ENCODE measurements at places on chromosomes 4 and X.

DNA sequence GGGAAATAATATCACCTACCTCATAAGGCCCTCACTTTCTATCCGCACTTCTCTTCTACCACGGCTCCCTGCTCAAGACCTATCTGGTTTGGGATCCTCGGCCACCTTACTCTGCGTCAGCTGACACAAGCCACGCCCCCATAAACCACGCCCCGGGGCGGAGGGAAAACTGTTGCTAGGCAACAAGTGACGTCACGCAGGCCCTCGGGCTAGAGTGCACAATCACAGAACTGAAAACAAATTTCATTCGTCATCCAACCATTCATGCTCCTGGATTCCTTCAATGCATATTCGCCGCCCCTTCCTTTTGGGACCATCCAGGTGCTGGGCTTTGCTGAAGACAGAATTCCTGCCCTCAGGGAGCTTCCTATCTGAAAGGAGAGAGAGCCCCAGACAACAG is 66.3 kb downstream of the SMC1A start:
- no peak for DNase-seq

GRCh38 chrX:118726887-118727685 is at the start of gene IL13RA1:
TSS of gene IL13RA1 (plus strand) at chrX:118727606. CDS start at chrX:118727639, 33 bp downstream.
- DNase-seq: peak; percentile 85

- DNase-seq: no peak
Measured at GRCh38 chr4:31968842-31969241, 1248.7 kb downstream of the PCDH7 start.

- peak; percentile 18 for DNase-seq
Measured at GRCh38 chr4:9703391-9703790, 78.0 kb upstream of the DRD5 start.

DNA sequence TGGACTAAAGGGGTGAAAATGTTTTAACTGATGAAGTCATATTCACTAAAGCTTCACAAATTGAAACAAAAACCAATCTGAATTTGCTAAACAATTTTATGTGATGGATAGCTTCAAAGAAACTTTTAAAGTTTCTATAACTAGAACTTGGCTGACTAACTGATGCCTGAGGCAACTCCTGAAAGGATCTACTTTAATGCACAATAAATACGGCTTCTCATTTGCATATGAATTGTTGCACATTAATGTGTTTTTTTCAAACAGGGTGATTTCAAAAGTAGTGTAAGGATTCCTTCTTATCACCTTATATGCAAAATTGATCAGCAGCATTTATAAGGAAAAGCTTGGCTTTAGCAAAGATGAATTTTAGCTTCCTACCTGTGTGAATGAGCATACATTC is 58.4 kb upstream of the ATOH1 start:
- DNase-seq: no peak

- no peak for DNase-seq
Measured at GRCh38 chrX:29308726-29309125, 721.5 kb downstream of the IL1RAPL1 start.

DNA sequence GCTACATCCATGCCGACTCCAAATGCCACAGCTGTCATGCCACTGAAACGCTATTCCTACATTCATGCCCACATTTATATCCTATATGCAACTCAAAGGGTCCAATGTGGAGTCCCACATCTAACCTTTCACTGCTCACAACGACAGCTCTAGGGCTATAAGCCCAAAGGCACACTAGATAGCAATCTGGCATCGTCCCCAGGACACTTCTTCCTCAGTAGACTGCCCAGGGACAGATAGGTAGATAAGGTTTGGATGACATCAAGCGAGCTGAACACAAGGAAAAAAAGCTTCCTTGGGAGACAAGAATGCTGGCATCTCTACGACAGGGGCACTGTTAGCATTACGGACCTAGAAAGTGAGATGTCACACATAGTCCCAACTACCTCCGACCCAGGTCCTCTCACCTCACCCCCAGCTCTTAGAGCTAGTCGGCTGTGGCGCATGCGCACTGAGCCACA is 685 bp downstream of the RAB9B start:
- no peak for DNase-seq

GRCh38 chr4:185255868-185256267 is 46.5 kb downstream of the SNX25 start:
- no peak for DNase-seq

- peak; percentile 10 for DNase-seq
Measured at GRCh38 chrX:20265726-20266681, 705 bp downstream of the RPS6KA3 start.

DNA sequence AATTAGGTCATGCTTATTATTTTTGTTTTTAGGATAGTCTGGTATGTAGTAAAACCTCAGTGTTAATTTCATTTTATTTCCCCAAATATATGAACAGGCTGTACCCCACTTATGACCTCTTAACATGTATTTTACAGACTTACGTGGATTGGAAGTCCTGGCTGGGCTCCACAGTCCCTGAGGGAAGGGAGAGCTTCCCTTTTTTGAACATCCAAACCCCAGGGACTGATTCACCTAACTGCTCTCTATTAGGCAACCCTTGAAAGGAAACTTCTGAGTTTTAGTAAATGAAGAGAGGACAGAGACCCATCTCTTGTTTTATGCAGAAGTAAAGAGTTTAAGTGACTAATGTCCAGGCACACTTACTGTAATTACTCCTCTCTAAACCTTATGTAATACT is 233.1 kb upstream of the SPRY1 start:
- DNase-seq: no peak
